ENCODE measurements at places on chromosomes 3 and 15.
A peak's percentile ranks its signal among the peaks of the same experiment; 100 is the strongest.

- no peak for DNase-seq
Measured at GRCh38 chr15:60469893-60470641, 8.9 kb downstream of the ICE2 start.

DNA sequence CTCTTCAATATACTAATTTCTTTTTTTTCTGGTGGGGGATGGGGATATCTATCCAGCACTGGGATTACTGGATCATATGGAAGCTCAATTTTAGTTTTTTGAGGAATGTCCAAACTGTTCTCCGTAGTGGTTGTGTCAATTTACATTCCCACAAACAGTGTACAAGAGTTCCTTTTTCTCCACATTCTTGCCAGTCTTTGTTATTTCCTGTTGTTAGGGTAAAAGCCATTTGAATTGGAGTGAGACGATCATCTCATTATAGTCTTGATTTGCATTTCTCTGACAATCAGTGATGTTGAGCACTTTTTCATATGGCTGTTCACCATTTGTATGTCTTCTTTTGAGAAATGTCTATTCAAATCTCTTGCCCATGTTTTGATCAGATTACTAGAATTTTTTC is 12.8 kb upstream of the WDR49 start:
- DNase-seq: no peak

- DNase-seq: no peak
Measured at GRCh38 chr15:31471731-31472430, 145.2 kb downstream of the KLF13 start.

- no peak for DNase-seq
Measured at GRCh38 chr15:47473106-47473725, 244.1 kb upstream of the SEMA6D start.

DNA sequence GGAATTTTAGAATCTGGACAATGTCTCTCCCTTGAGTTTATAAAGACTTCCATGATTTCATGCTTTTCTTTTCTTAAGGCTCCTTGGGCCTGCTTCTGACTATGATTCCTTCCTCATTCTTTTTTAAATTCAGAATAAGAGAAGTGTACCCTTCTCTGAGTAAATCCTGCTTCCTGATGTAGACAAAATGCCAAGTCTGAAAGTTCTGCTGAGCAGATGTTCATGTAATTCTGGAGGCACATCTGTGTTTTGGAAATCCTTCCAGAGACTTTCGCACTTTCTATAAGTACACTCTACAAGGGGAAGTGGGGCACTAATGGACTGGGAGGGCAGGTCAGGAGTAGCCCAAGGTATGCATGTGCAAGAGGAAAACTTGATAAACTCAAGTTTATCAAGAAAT is 24.8 kb downstream of the TPM1 start:
- DNase-seq: no peak

DNA sequence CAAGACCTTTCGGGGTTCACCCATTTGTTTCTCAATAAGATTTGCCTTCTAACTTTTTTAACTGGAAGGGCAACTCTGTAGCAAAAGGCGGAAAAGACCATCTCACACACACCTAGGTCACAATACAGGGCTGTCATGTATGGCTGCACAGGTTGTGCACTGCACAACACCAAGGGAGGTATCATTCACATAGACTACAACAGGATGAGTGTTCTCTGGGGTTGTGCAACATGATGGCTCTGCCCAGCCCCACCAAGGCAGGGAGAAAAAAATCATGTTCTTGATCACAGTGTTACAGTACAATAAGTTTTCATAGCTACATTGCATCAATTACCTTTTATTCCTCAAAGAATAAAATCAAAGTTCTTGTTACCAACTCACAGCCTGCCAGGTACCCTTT is 52.8 kb downstream of the ANXA2 start:
- DNase-seq: no peak

DNA sequence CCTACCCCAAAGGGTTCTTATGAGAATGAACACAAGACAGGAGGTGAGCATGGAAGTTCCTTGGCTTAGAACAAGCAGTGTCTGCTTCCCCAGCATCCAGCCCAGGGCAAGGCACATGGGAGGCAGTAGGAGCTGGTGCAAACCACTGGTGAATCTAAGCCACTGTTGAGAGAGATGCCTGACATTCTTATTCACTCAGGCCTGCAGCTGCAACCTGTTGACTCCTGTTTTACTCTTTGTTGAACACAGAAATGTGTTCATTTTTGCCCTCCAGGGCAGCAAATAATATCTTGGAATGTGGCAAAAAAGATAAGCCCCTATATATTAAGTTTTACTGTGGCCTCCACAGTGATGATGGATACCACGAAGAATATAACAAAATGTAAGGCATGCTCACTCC is 8.9 kb upstream of the PAK6 start:
- DNase-seq: no peak

DNA sequence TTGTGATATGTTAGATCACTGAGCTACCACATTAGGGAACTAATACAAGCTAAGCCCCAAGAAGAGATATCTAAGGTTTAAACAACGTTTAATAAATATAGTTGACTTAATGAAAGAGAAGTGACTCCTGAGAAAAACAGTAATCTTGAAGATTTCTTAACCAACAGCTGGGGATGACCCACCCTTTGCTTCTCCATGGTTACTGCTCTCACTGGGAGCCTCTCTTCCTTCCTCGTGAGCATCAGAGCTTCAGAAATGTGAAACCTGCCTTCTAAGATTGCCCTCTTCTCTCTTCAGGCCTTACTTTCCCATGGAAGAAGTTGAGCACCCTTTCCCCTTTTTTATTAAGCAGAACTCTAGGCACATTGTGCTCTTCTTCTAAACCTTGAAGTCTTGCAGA is 132.2 kb upstream of the NR2E3 start:
- DNase-seq: no peak

DNA sequence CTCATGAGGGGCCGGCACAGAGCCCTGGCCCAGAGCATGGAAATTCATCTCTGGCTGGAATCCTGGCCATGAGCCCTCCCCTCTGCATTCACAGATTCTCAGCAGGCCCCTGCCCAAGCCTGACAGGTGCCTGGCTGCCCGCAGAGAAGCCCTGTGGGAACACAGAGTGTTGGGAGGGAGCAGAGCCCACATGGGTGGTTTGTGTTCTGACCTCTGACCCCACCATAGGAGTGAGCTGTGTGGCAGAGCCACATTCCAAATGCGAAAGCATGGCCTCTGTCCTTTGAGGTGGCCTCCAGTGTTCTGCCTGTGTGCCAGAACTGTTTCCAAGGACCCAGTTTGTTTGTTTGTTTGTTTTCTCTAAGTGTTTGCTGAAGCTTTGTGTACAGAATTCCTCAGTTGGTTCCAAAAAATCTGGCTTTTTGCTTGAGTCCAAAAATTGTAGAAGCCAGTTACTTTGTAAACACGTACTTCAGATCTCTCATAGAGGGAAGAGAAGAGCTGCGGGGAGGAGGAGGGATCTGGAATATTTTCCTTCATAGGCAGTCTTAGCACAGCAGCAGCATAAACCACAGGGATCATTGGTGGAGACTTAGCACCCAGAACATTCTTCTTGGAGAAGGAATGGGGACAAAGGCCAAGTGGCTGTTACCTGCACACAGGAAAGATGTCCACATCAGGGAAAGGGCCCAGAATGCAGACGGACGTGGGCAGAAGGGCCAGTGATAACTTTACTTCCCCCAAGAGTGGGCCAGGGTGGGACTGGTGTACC is 36.0 kb downstream of the GRAMD2A start:
- no peak for DNase-seq

- no peak for DNase-seq
Measured at GRCh38 chr15:69834761-69835160, 263.0 kb downstream of the TLE3 start.

DNA sequence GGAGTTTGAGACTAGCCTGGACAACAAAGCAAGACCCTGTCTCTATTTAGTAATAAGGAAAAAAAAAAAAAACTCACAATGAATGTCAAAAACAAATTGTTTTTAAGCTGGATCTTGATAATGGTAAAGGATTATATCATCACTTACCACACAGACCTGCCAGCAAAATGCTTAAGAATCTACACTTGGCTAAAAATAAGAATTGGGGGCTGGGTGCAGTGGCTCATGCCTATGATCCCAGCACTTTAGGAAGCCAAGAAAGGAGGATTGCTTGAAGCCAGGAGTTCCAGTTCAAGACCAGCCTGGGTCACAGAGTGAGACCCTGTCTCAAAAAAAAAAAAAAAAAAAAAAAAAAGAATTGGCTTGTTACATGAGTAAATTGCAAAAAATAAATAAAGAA is 31.0 kb downstream of the ACAP2 start:
- no peak for DNase-seq

GRCh38 chr3:2352134-2352762 is 253.6 kb downstream of the CNTN4 start:
- no peak for DNase-seq

- DNase-seq: no peak
Measured at GRCh38 chr3:179184826-179185225, 36.7 kb downstream of the PIK3CA start.

DNA sequence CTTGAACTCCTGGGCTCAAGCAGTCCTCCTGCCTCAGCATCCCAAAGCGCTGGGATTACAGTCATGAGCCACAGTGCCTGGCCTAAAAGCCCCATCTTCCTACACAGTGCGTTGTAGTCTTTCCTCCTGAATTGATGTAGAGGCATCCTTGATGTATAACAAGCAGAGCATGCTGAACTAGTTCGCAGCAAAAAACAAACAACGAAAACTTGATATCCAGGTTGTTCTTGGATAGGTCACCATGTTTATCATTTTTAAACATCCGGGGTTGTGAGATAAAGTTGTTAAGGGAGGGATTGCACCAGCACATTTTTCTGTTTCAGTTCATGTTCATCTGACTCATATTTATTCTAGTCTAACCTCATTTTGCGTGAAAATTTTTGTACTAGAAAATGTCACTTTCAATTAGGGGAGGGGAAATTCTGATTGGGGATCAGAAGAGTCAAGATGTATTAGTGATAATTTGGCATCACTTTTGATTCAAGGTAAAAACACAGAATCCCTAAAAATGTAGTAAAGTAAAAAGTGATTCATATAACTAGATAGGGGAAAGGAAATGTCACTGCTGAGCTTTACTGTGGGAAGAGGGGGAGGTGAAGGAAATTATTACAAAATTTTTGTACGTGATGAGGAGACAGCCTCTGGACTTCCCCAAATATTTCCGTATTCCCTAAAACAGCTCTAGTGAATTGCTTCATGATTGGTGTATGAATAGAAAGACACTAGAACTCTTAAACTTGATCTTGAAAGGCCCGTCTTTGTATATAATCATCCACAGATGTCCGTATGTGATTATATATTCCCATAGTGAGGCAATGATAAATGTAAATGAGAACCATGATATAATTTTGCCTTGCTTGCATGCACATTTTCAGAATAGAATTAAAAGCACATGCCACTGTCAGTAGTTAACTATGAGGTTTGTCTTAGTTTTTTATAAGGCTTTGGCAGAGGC is 22.9 kb downstream of the RAB8B start:
- no peak for DNase-seq

GRCh38 chr3:45309876-45310275 is 78.5 kb upstream of the LARS2 start:
- DNase-seq: no peak

- no peak for DNase-seq
Measured at GRCh38 chr3:124593442-124593829, 136.8 kb upstream of the UMPS start.

- DNase-seq: no peak
Measured at GRCh38 chr15:27248251-27248650, 277.3 kb downstream of the GABRG3 start.

GRCh38 chr15:36863570-36863969 is 236.8 kb downstream of the MEIS2 start:
- DNase-seq: no peak

DNA sequence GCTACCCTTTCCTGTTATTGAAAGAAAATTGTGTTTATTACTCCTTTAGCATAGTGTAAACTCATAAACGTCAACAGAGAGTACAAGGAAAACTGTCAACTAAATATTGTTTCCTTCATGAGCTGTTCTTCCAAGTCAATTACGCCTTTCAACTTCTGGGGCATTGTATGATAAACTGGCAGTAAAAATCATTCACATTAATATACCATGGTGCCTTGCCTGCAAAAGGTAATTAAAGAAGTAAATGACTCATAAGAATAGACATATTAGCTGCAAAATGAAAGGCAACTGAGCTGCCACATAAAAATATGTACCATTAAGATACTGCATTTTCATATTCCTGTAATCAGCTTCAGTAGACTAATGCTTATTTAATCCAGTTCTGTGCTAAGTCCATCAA is 447.3 kb downstream of the FOXP1 start:
- DNase-seq: no peak

GRCh38 chr3:127671523-127672428 is 976 bp upstream of the ABTB1 start:
- DNase-seq: no peak

DNA sequence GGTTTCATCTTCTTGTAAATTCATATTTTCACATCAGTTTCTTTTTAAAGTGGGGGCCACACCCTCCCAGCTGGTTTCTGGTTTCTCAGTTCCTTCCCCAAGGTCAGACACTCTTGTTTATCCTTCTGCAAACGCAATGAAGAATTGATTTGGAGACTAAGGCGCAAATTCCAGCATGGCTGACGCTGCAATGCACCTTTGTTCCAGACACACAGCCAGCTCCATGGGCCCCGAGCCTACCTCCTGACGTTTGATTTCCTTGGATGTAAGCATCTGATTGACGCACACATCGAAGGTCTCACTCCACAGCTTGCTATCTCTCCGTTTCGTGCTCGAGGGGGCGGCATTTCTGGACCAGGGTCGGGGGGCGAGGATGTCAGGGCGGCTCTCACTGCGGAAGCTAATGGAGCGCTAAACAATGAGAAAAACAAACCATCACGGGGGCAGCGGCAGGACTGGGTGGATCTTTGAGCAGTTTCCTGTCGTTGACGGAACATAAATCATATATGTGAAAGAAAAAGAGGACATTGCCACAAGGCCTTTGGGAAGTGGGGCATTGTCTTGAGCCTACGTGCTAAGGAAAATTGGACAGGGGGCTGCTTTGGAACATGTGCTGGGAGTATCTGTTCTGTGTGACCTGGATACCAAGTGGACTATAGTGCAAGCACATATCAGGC is 46.9 kb downstream of the ARHGEF3 start:
- no peak for DNase-seq

DNA sequence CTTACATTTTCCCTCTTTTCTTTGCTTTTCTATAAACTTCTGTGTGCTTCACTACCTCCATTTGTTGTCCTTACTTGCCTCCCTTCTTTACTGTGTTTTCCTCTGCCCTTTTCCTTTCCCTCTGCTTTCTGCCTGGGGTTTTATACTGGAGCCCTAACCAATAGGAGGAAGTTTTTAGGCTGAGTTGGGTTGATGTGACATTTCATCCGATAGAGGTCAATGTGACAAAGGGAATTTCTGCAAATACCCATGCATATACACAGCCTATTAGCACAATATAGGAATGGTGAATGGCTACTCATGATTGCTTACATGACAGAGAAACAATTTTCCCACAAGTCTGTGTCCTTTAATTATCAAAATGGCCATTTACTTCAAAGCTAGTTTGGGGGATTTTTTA is 153.0 kb upstream of the ARPP21 start:
- no peak for DNase-seq

- peak; percentile 69 for DNase-seq
Measured at GRCh38 chr3:72738752-72739530, 109.3 kb downstream of the SHQ1 start.

All from activated CD4-positive, CD25-positive, alpha-beta regulatory T cell (primary cell).